ENCODE measurements at places on chromosomes 11 and 22.

DNA sequence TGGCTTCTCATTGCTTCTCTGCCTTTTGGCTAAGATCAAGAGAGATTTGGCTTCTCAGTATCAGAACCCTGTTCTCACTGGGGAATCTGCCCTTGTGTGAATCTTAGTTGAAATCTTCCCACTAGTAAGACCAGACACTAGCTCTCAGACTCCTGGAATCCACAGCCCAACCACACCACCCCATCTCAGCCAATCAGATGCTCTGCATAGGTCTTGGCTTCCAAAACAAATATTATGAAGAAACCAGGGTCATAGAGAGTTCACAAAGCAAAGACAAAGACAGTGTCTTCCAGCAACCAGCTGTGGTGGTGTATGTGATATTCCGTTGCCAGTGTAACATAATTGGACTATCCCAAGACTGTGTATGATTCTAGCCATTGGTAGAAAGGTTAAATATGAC, 5.4 kb downstream of the OR8B12 start:
- no peak for DNase-seq

- no peak for DNase-seq
Measured at GRCh38 chr22:49614966-49615965, 212.4 kb downstream of the BRD1 start.

DNA sequence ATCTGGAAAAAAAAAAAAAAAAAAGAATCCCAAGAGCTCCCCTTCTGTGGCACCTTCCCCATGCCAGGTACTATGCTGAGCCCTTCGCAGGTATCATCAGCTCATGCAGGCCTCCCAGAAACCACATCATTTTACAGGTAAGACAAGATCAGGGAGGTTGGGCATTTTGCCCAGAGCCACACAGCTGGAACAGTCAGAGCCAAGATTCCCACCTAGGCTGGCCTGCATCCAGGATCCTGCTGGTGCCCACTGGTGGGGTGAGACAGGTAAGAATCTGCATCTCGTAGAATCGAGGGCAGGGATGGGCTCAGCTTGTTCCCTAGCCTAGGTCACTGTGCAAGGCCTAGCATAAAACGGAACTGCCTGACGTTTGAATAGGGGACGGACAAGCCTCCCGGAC, 15.7 kb upstream of the MEN1 start:
- DNase-seq: no peak

GRCh38 chr11:130737866-130738431, 178.3 kb downstream of the SNX19 start:
- no peak for DNase-seq

GRCh38 chr11:116294630-116295029, 478.2 kb downstream of the BUD13 start:
- DNase-seq: no peak

DNA sequence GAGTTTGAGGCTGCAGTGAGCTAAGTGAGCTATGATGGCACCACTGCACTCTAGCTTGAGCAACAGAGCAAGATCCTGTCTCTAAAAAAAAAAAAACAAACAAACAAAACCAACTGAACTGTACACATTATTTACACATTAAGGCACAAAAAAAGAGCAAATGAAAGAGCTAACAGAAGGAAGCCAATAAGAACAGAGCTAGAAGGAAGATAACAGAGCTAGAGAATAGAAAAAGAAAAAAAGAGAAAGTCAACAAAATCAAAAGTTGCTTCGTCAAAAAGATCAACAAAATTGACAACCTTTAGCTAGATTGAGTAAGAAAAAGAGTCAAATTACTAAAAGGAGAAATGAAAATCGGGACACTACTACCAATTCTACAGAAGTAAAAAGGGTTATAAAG, 25.0 kb downstream of the GUCD1 start:
- no peak for DNase-seq

DNA sequence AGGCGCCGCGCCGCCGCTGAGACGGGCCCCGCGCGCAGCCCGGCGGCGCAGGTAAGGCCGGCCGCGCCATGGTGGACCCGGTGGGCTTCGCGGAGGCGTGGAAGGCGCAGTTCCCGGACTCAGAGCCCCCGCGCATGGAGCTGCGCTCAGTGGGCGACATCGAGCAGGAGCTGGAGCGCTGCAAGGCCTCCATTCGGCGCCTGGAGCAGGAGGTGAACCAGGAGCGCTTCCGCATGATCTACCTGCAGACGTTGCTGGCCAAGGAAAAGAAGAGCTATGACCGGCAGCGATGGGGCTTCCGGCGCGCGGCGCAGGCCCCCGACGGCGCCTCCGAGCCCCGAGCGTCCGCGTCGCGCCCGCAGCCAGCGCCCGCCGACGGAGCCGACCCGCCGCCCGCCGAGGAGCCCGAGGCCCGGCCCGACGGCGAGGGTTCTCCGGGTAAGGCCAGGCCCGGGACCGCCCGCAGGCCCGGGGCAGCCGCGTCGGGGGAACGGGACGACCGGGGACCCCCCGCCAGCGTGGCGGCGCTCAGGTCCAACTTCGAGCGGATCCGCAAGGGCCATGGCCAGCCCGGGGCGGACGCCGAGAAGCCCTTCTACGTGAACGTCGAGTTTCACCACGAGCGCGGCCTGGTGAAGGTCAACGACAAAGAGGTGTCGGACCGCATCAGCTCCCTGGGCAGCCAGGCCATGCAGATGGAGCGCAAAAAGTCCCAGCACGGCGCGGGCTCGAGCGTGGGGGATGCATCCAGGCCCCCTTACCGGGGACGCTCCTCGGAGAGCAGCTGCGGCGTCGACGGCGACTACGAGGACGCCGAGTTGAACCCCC, 798 bp downstream of the BCR start:
- DNase-seq: peak; percentile 16

GRCh38 chr11:57072640-57073039, 83.9 kb downstream of the OR5AK2 start:
- peak; percentile 85 for DNase-seq

GRCh38 chr22:23270212-23270733, 90.0 kb downstream of the BCR start:
- no peak for DNase-seq

GRCh38 chr11:100927579-100927978, 202.0 kb downstream of the PGR start:
- no peak for DNase-seq

DNA sequence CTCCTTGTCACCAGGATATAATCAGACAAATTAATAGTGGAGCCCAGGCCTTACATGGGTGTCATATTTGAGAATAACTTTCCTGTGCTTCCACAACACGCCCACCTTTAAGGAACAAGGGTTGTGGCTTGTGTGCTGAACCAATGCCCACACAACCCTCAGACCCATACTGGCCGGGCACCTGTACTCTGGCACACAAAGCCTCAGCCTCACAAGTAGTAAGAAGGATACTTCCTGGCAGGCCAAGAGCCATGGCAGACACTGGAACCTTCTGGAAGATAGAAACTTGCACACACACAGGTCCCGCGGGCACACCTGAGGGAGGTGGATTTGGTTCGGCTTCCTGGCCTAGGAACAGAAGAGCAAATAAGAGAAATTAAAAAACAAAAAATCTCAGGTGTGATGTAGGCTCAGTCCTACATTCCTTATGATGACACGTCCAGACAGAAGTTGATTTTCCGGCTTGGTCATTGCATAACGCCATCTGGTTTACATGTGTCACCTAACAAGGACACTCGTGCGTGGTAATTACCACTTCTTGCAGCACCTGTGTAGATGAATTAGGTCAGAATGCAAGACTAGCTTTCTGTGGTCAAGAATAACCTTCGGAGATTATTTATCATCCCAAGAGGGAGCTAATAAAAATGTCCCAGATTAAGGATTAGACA, 5.8 kb upstream of the BRD1 start:
- DNase-seq: no peak

- no peak for DNase-seq
Measured at GRCh38 chr22:35322126-35322525, 22.4 kb downstream of the TOM1 start.

GRCh38 chr22:35792506-35792905, 74.8 kb downstream of the APOL5 start:
- DNase-seq: no peak

- DNase-seq: no peak
Measured at GRCh38 chr11:134633276-134633675, 221.2 kb upstream of the B3GAT1 start.

DNA sequence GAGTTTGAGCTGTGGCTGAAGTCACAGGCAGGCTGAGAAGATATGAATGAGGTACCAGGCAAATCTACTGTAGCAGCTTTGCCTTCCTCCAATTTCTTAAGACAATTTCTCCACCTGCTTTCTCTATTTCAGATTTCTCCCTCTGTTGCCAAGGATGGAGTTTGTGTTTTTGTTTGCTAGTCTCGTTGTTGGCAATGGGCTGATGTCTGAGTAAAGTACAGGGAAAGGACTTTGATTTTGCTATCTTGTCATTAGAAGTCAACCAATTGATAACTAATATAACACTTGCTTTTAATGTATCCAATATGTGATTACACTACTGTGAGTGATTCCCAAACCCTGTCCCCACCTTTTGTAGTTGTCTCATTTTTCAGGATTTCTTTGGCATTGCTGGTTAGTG, 40.1 kb upstream of the RRAS2 start:
- no peak for DNase-seq

DNA sequence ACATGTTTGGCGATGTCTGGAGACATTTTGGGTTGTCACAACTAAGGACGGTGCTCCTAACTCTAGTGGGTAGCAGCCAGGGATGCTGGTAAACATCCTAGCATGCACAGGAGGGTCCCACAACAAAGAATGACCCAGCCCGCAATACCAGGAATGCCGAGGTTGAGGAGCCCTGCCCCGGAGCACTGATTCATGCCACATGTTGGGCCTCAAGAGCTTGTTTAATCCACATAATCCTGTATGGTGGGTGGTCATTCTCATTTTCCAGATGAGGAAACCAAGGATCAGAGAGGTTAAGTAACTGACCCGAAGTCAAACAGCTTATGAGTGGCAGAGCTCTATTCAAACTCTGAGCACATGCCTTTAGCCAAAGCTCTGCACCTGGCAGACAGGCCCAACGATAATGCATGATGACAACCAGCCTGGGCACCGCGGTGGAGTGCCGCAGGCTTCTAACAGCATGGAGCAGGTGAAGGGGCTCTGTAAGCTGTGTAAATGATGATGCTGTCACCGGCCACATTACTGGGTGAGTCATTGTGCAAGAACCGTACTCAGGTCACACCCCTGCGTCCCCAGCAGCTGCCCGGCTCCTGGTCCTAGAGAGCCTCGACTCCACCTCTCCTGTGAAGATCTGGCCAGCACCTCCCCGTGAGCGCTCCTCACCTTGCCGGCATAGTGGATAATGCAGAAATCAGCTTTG, 58.6 kb downstream of the APOL1 start:
- DNase-seq: no peak

DNA sequence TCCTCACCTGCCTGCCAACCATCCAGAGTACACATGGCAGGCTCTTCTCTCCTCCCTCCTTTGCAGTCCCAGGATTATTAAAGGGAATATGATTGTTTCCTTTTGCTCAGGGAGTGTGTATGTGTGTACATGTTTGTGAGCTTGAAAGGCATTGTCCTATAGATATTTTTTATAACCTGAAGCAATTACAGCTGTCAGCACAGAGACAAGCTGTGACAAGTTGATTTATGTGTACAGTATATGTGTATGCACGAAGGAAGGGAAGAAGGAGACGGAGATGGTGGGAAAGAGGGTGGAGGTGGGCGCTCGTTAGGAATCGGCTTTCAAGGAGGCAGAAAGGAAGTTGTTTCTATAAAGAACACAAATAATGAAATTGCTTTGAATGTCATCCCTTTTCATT, 537.0 kb downstream of the NTM start:
- no peak for DNase-seq

DNA sequence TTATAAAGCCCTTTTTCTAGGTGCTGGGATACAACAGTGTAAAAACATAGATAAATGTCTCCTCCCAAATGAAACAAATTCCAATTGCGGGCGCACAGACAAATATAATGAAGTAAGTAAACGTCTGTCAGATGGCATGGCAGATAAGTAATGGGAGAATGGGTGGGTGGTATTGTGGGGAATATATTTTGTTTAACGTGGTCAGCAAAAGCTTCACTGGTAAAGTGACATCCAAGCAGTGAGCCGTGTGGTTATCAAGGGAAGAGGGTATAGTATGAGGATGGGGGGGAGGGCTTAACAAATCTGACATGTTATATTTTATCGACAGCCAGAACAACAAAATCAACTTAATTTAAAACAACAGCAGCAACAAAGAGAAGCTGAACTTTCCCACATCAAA, 1.2 kb downstream of the SVIP start:
- DNase-seq: no peak

DNA sequence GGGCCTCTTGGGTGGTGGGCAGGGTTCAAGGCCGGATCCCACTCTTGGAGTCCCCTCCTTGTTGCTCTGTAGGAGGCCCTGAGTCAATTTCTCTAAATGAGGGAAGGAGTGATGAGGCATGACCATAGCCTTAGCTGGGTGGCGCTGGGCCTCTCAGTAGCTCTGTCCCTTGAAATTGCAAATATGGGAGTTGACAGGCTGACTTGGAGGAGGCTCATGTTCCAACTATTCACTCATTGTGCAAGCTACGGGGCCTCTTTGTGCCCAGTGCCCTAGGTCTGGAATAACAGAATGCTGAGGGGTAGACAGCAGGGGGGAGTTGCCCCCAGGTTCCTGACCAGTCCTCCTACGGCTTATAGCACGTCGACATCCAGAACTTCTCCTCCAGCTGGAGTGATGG, 8.0 kb downstream of the SELENOM start:
- DNase-seq: no peak

DNA sequence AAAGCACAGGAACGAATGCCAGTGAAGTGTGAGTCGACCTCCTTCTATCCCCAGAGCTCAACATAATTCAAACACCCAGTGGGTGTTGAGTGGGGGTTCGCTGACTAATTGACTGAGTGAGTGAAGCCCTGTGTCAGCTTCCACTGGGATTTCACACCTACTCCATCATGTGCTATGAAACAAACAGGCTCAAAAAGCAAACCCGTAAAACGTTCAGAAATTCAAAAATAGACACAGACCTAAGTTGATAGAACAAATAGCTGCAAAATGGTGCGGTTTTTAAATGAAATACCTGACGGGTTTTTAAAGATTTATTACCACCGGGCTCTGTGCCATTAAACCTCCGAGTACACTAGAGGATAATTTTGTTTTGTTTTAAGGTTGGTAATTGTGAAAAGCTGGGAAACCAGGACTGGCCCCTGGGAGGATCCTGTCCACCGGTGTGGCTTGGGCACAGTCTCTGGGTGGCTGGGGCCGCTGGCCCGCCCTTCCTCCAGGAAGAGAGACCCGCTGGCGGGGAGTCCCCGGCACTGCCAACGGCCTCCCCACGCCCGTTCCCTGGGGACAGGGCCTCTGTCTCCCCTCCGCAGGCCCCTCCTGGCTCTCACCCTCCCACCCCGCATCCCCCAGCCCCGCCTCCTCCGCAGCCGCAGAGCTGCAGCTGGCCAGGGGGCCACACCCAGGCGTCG, 13.6 kb downstream of the KCNJ5 start:
- DNase-seq: no peak

- no peak for DNase-seq
Measured at GRCh38 chr22:22155607-22156006, 89.0 kb upstream of the VPREB1 start.

DNA sequence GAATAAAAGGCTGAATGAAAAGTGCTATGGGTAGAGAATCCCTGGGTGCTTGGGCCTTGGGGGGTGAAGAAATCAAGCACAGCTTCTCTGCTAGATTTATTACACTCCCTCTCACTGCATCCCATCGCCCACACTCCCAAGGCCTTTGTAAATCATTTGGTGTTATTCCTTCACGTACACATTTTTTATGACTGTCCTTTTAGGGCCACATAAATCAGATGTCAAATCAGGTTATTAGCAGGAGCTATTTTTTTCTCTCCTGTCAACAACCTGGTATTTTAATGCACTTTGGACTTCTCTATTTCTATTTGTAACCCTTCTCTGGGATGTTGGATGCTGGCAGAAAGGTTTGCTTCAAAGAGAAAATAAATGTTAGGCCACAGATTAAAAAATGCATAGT, 408.8 kb downstream of the INSC start:
- DNase-seq: no peak

- no peak for DNase-seq
Measured at GRCh38 chr22:20405931-20406685, 12.2 kb downstream of the ZNF74 start.
